ENCODE measurements at places on chromosomes 11 and 22.

DNA sequence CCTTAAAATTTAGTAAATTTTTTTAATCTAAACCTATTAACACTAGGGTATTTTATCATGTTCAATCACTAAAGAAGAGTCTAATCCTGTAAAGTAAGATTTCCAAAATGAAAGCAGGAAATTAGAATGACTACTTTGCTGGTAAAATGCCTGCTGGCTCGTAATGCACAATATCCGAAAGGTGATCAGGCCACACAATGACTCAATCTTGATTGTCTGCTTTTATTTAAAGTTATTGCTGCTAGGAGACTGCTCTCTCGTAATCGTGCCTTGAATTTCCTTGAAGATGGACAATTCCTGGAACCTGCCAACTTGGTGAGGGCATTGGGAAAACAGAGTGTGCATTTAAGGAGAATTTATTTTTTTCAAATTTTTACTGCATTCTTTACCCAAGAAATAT lies 1786.5 kb upstream of the RAG2 start:
- no peak for DNase-seq

GRCh38 chr22:29157759-29158535 lies 47.7 kb upstream of the EMID1 start:
- DNase-seq: no peak

- DNase-seq: no peak
These were observed 27.8 kb upstream of the GGTLC2 start for GRCh38 chr22:22616636-22617035.

- no peak for DNase-seq
These were observed 18.7 kb downstream of the MRGPRX4 start for GRCh38 chr11:18191376-18191775.

- DNase-seq: no peak
These were observed 67.9 kb upstream of the GRAMD1B start for GRCh38 chr11:123362186-123362585.

GRCh38 chr22:23270212-23270733 lies 90.0 kb downstream of the BCR start:
- no peak for DNase-seq

GRCh38 chr11:77063407-77063806 lies 3.4 kb upstream of the CAPN5 start:
- DNase-seq: no peak

DNA sequence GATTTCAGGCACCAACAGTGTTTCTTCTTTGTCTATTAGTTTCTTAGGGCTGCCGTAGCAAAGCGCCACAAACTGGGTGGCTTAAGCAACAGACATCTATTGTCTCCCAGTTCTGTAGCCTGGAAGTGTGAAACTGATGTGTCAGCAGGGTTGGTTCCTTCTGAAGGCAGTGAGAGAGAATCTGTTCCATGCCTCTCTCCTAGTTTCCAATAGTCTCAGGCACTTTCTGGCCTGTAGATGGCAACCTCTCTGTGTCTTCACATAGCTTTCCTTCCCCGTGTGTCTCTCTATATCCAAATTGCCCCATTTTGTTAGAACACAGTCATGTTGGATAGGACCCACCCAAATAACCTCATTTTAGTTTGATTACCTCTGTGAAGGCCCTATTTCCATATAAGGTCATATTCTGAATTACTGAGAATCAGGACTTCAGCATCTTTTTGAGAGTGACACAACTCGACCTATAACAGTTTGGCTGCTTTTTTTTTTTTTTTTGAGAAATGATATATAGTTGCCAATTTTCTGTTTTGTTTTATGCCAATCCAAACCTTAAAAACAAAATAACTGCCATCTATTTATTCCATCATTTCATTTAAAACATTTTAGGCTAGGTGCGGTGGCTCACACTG lies 108.2 kb downstream of the SLC36A4 start:
- no peak for DNase-seq

DNA sequence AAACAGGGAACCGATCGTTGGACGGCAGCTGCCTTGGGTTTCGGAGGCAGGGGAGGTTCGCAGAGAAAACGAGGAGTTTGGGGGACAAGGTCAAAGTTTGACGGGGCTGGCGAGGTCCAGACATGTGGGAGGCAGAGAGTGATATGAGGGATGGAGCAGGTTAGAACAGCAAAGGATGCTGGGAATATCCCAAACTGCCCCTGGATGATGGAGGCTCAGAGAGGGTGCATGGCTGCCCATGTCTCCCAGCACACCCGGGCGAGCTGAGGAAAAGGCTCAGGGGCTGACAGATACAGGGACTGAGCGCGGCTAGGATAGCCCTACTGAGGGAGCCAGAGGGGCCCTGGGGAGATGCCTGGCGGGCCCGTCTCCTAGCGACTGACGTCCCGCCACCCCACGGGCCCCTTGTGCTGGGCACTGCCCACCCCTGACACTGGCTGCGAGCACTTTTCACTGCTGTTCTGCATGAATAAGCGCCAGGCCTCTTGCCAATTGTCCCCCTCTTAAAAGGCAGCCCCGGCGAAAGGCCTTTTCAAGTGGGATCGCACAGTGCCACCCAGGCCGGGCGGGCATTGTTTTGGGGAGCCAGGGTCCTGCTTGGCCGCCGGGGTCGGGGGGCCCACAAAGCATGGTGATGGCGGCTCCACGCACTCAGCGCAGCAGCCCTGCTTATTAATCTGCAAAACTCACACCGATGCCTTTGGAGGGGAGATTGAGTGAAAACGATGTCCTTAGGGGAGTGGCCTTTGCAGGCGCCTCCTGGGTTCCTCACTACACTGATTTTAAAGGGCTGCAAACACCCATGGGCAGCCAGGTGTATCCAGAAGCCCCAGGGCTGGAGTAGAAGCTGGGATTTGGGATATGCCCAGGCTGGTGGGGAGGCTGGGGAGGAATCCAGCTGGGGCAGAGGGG lies 90.0 kb upstream of the LINC01488 start:
- DNase-seq: no peak

Data from DND-41 (cell line).